ENCODE measurements at places on chromosomes 7 and 10.
A peak's percentile ranks its signal among the peaks of the same experiment; 100 is the strongest.

- peak; percentile 84 for DNase-seq
These were observed at the start of gene TRRAP for GRCh38 chr7:98878365-98879197. TRRAP (plus strand) TSS chr7:98878532; CDS start chr7:98881151, 2,619 bp downstream.

DNA sequence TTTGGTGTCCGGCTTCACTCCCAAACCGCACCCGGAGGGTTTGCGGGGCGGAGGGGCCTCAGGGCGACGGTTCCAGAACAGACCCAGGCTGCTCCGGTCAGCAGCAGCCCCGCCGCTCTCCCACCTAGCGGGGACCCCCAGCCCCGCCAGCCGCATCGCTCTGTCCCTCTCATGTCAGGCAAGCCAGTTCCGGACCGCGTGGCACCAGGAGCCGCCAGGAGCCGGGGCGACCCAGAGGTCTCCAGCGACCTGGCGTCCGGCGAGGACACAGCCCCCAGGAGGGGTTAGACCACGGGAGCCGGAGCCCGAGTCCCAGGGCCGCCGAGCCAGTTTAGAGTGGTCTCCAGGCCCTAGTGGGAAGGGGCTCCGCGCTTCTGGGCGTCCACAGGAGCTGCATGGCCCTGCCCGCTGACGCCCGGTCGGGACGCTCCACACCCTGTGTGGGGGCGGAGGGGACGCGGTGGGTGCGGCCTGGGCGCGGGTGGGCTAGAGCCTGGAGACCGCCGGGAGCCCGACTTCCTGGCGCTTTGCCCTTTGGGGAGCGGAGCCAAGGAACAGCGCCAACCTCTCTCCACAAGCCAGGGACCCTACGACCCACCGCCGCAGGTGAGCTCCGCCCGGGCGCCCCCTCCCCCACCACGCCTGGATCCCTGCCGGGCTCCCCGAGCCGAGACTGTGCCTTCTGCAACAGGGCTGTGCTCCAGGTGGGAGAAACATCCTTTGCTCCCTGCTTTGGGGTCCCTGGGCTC is 43.4 kb downstream of the ZNF117 start:
- DNase-seq, result no peak

DNA sequence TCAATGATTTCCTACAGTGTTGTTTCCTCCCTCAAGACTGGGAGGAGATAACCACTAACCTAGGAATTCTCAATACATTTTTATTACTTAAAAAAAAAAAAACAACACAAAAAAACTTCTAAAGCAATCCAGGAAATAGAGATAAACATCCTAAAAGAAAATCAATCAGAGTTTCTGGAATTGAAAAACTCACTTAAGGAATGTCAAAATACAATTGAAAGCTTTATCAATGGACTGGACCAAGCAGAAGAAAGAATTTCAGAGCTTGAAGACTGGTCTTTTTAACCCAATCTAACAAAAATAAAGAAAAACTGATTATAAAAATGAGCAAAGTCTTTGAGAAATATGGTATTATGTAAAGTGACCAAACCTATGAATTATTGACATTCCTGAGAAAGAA is 394.1 kb downstream of the XPNPEP1 start:
- no peak for DNase-seq

DNA sequence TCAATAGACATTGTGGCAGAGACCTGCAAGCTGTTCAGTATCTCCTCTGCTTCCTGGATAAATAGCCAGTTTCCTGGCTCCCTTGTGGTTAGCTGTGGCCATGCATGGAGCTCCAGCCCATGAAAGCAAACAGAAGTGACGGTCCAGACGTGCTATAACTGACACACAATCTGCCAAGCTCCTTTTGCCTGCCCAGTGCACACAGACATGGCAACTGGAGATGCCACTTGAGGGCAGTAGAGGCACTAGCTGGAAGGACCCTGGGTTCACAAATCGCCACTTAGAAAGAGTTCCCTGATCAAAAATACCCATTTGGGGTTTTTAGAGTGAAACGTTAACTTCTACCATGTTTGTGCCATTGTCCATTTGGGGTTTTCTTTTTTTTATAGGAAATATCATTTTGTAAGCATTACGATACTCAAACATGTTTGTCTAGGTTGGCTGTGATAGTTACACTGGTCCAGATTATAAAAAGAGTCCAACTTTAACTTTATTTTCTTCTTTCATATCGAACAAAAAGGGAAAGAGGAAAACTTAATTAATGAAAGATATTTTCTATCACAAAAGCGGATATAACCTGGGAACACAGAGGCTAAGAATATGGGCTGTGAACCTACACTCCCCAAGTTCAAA is 31.3 kb downstream of the KIN start:
- DNase-seq, result peak; percentile 44

DNA sequence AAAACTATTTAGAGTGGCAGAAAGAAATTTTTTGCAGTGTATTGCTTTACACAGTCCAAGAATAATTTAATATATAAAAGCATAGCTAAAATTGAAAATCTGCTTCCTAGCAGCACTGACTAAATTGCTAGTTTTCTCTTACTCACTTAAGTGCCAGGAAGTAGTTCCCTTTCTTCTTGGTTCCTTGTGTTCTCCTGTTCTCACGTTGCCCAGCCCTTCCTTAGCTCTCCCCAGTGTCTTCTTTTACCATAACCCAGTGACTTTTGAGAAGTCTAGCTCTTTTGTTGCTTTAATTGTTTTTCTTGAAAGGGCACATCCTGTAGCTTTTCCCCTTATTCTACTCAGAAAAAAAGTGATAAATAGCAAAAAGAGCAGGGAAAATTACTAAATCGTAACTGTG is 215.5 kb downstream of the THSD7A start:
- no peak for DNase-seq

- no peak for DNase-seq
These were observed 7.7 kb downstream of the AGMO start for GRCh38 chr7:15554081-15554480.

DNA sequence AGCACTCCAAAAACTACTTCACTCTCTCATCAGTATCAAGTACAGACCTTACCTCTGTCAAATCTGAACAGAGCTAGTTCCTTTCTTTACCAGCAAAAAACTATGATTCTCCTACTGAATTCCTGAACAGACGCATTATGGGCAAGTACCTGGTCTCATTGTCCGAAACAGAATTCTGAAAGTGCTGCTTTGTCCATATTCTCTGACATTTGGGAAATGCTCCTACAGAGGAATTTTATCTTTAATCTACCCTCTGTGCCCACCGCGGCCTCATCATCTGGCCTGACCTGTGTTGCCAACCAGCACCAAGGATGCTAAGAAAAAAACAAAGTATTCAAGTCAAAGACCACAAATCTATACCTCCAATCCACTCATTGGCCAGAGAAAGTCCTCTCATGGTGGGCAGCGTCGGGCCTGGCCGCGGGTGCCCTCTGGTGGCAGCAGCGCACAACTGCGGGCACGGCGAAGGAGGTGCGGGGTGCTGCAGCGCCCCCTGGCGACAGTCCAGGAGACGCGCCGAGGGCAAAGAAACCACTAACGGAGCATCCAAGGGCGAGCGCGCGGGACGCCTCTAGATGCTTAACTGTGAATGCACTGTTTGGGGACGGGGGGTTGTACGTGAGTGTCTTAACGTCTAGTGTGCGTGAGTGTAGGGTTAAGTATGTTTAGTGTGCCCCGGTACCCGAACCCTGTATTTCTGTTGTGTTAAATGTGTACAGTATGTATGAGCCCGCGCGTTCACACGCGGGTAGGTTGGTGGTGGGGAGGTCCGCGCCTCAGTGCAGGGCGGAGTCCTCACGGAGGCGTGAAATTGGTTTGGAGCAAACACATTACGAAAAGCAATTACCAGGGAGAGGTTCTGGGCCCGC is 5.0 kb upstream of the GBX1 start:
- DNase-seq, result peak; percentile 87

GRCh38 chr10:36780158-36780557 is 345.2 kb upstream of the ANKRD30A start:
- DNase-seq, result no peak

DNA sequence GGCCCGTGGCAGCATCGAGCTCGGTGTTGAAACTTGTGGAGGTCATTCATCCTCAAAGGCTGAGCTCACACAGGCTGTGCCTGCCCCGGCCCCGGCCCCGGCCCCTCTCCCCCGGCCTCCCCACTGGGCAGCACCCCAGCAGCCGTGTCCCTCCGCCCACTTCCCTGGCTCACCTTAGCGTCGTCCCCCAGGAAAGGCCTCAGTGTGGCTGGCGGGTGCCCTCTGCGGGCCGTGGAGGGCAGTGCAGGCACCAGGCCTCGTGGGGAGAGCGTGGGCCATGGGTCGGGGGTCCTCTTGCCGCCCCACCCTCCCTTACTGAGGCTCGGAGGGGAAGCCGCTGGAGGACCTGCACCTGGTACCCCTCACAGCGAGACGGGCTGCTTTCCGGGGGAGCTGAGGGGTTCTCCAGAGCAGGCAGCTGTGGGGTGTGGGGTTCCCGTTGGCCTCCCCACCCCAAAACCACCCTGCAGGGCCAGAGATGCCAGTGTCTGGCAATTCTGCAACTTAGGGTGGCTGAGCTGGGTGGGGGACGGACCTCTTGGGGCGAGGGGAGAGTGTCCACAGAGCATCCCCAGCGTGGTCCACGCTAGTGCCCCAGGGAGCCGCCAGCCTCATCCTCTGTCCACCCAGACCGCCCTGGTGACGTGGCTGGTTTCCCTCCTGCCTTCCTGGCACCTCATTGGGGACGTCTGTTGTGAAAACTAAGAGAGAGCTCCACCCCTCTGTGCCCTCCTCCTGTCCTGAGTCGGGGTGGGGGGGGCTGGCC is 44.2 kb upstream of the DPYSL4 start:
- DNase-seq, result peak; percentile 48

GRCh38 chr7:91288208-91288824 is 24.1 kb downstream of the FZD1 start:
- DNase-seq, result no peak

DNA sequence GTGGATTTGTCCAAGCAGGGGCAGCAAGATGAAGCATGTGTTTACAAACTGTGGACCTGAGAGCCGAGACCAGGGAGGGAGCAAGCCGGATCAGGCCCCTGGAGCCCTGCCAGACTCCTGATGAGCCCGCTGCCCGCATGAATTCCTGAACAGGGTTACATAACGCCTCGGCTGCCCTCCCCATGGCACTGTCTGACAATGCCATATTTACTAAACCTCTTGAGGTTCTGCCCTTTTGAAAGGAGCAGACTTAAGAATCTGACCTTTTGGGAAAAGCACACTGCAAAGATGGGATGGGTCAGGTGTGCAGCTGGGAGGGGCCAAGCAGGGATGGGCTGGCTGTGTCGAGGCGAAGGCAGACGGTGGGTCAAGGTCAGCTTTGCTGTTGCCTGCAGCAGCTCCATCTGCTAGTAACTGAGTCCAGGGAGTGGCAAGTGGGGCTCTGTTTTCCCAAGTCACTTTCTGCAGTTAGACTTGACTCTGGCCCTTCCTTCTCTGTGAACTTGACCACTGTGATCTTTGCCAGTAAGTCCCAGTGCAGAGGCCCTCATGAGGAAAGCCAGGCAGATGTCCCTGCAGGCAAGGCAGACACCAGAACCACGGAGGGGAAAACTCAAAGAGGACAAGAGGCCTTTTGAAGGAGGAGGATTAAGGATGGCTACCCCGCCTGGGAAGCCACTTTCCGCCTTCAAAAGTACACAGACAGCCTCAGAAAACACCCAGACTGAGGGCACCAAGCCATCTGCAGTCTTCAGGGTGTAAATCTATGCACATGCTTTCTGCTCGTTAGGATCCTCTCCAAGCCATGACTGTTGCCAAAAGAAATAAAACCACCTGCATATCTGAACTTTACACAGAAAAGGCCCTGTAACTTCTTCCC is 175.8 kb downstream of the TNS3 start:
- DNase-seq, result no peak

GRCh38 chr7:19439517-19439916 is 269.3 kb downstream of the POLR1F start:
- DNase-seq, result no peak

- no peak for DNase-seq
These were observed 291.5 kb downstream of the SDK1 start for GRCh38 chr7:3592401-3593134.

- DNase-seq, result no peak
These were observed 183.0 kb downstream of the SRPK2 start for GRCh38 chr7:105205592-105206237.

All from CD8-positive, alpha-beta T cell (primary cell).